ENCODE measurements at places on chromosomes 5 and 9.

DNA sequence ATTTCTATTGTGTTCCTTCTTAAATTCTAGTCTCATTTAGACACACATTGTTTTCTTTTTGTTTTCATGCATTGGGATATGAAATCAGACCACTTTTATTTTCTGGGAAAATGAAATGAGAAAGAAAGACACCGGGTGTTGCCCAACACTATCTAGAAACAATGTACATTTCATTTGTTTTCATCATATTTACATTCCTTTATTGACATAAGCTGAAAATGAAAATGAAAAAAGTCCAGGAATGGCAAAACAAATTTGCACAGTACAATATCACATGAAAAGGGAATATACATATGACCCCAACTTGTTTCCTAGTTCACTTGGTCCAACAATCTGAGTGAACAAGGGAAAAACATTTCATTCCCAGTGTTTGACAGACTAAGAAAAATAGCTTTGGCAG, 20.7 kb downstream of the IFNE start:
- no peaks in the 10 kb centered on the region for H3K4me1 ChIP-seq
- no peak overlapping the region for H3K27ac ChIP-seq
- no peak for DNase-seq
- peaks cover 8% of the 10 kb centered on the region for H3K36me3 ChIP-seq
- no peak overlapping the region for H3K4me3 ChIP-seq

- DNase-seq: no peak
- no peak overlapping the region for H3K27ac ChIP-seq
- no peak overlapping the region for H3K4me3 ChIP-seq
- no peaks in the 10 kb centered on the region for H3K36me3 ChIP-seq
These were observed 29.3 kb downstream of the SLC6A7 start for GRCh38 chr5:150219142-150219541.

GRCh38 chr5:6574537-6575245, 58.2 kb downstream of the NSUN2 start:
- peaks cover 4% of the 10 kb centered on the region for H3K36me3 ChIP-seq
- peaks cover 2% of the 10 kb centered on the region for H3K4me1 ChIP-seq
- peaks cover 8% of the 10 kb centered on the region for H3K27me3 ChIP-seq
- no peak overlapping the region for H3K4me3 ChIP-seq

GRCh38 chr5:168008555-168008954, 282.9 kb upstream of the WWC1 start:
- H3K27me3 ChIP-seq: no peaks in the 10 kb centered on the region
- H3K36me3 ChIP-seq: no peaks in the 10 kb centered on the region
- DNase-seq: no peak
- no peak overlapping the region for H3K4me3 ChIP-seq

DNA sequence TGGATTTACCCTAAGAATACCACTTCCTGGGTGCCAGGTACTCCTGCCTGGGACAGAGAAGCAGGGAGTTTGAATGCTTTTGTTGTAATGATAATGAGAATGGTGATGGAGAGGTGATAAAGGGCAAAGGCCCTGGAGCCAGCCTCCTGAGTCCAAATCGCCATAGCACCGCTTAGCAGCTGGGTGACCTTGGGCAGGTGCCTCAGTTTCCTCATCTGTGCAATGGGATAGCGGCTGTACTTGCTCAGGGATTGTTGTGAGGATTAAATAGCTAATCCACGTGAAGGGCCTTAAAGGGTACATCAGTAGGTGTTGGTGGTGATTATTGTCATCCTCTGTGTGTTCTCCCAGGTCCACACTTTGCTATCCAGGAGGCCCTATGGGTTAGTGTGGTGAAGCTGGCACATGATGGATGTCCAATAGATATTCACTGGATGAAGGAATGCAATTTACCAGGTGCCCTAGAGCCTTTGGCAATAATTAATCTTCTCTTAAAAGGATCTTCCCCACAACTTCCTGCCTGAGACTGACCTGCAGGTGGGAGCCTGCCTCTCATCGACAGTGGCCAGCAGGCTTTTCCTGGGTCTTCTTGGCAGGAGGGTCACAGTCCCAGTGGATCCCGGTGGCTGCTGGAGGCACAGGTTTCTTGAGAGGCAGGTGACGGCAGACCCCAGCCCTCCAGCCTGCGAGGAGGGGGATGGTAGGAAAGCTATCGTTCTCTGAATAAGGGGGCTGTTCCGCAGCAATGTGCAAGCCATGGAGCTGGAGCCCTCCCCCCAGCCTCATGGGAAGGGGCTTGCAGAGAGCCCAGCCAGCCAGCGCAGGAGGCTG, 160.2 kb downstream of the MACROH2A1 start:
- H3K4me1 ChIP-seq: peaks cover 9% of the 10 kb centered on the region
- H3K27ac ChIP-seq: no peak overlapping the region
- no peaks in the 10 kb centered on the region for H3K36me3 ChIP-seq
- peaks cover 6% of the 10 kb centered on the region for H3K27me3 ChIP-seq
